ENCODE measurements at places on chromosomes 3 and 15.

- DNase-seq = no peak
Measured at GRCh38 chr3:51830836-51831385, 30.5 kb upstream of the IQCF2 start.

DNA sequence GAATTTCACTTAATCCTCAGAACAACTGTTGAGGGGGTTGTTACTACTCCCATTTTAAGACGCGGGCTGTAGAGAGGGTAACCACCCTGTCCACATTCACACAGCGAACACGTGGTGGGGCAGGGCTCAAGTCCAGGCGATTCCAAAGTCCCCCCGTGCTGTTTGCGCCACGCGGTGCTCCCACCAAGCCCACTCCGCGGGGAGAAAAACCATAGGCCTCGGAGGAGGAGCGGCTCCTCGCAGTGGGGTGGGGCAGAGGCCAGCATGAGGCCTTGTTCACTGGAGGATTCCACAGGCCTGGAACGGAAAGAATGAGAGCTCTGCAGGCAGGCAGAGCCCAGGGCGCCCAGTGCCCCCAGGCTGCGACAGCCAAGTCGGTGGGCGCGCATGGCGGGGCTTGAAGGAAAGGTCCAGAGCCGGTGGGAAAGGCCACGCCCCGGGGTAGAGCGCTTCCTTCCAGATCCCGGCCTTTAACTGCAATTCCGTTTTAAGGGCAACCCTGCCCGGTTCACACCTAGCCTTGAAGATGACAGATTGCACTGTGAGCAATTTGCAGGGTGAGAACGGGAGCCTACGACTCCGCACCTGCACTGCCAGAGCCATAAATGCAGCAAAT, 161.8 kb upstream of the TBL1XR1 start:
- DNase-seq = no peak

- no peak for DNase-seq
Measured at GRCh38 chr3:109973733-109974132, 636.4 kb upstream of the DPPA4 start.

DNA sequence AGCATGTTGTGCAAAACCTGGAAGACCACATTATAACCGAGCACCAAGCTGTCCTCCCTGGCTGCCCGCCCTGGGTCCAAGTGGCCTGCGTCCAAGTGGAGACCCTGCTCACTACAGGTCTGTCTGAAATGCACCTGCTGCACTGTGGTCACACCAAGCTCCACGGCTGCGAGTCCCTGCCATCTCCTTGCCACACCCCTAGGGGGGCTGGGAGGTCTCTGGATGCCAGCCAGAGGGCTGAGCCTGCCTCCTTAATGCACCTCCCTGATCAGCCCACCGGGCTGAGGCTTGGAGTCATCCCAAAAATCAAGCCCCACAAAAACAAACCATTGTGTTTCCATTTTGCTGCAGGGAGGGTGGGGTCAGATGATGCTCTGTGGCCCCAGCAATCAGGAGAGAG, 187.1 kb downstream of the MEGF11 start:
- no peak for DNase-seq

GRCh38 chr3:32814361-32814760, 3.4 kb upstream of the TRIM71 start:
- DNase-seq = no peak

DNA sequence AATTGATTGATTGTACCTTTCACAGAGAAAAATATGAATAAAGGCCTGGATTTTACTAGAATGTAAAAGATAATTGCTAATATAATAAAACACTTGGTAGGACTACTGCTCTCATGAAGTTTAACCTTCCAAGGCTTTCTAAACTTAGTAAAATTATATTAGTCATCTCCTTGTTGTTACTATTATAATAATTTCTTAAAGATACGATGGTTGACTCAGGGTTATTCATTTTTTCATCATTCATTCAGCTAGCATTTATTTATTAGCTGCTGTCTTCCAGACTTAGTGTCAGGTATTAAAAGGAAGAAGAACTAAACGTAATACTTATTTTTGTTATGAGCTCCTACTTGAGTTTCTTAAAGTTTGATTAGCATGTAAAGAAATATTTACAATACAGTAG, 771.6 kb upstream of the NR2F2 start:
- DNase-seq = no peak

DNA sequence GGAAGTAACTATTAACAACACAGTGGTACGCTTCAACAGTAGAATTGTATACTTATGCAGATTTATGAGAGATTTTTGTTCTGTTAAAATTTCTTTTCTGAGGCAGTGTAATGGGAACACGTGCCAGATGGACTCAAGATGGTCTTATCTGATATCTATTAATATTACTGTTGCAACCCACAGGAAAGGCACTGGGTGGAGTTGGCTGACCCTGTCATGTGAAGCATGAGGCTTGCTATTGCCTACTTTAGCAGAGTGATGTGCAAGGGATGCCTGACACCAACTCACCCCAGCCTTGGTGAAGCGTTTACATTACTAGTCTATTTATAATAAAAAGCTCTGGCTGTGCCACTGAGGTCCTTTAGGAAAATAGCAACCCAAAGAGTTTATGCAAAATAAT, 19.8 kb upstream of the ARNT2 start:
- DNase-seq = no peak

DNA sequence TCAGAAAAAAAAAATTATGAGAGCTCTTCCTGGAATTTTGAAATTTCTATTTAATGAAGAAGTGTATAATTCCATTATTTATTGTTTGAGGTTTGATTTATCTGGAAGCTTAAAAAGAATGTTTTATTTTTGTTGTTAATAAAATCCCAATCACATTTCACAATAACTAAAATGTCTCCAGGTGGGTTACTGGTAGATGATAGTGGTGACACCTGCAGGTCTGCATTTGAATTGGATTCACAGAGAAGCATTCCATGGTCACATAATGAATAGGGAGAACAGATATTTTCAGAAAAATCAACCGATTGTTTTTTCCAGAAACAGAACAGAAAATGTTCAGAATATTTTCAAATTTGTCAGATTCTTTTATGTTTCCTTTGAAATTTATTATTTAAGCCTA, 48.3 kb downstream of the ASB7 start:
- no peak for DNase-seq

- DNase-seq = no peak
Measured at GRCh38 chr3:33100229-33100628, 3.3 kb upstream of the GLB1 start.

DNA sequence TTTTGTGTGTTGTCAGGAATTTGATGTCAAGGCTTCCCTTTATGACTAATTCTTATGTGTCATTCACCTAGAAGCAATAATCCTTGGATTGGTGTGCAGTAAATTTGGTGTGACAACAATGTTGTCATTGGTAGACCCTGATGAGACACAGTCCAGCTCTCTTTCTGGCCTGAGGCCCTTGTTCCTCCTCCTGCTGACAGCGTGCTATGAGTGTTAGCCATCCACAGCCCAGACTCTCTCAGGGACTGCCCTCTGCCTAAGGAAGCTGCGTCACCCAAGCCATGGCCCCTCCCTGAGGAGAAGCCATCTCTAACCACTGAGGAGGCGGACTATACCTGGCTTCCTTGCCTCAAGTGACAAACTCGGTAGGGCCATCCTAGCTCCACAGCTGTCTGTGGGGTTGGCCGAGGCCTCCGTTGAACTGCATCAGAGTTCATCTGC, 13.3 kb upstream of the TM4SF1 start:
- no peak for DNase-seq

DNA sequence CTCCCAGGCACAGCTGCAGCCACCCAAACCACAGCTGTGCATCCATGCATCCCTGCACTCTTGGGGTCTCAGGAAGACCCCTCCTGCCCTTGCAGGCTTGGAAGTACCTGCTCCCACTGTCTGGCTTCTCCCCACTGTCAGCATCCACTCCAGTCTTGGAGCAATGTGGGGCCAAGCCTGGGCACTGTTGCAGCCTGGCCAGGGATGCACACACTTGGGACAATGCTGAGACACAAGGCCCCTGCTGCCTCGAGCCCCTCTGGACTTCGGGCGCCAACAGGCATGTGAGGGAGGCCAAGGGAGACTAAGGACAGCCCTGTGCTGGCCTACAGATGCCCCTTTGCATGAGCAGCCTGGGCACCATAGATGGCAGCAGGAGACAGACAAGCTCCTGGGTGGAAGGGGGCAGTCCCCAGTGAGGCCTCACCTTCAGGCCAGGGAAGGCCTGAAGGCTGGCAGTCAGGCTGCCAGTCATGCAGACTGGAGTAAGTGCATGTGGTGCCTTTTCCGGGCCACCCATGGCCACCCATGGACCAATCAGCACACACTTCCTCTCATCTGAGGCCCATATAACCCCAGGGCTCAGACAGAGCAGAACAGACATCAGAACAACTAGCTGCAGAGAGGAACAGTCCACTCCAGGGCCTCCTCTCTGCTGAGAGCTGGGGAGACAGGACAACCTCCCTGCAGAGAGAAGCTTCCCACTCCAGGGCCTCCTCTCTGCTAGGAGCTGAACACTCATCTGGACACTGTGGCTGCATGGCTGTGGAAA, 219.0 kb downstream of the VGLL3 start:
- DNase-seq = no peak

GRCh38 chr3:88918841-88919240, 188.6 kb upstream of the EPHA3 start:
- DNase-seq = no peak

DNA sequence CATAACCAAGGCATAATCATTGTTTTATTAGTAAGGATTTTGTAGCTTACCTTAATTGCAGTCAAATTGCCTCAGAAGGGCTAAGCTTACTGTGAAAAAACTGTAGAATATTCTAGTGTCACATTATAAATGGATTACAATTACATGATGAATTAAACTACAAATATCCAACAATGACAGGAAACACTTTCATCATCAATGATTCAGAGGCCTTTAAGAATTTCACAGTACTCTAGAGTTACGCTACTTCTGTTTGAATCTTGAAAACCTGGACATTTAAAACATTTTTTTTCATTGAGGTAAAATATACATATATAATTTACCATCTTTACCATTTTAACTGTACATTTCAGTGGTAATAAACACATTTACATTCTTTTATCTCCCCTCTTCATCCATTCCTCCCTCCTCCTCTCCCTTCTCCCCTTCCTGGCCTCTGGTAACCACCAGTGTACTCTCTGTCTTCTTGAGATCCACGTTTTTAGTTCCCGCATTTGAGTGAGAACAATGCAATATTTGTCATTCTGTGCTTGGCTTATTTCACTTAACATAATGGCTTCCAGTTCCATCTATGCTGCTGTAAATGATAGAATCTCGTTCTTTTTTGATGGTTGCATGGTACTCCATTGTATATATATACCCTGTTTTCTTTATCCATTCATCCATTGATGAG, 54.7 kb downstream of the GJD2 start:
- DNase-seq = no peak

DNA sequence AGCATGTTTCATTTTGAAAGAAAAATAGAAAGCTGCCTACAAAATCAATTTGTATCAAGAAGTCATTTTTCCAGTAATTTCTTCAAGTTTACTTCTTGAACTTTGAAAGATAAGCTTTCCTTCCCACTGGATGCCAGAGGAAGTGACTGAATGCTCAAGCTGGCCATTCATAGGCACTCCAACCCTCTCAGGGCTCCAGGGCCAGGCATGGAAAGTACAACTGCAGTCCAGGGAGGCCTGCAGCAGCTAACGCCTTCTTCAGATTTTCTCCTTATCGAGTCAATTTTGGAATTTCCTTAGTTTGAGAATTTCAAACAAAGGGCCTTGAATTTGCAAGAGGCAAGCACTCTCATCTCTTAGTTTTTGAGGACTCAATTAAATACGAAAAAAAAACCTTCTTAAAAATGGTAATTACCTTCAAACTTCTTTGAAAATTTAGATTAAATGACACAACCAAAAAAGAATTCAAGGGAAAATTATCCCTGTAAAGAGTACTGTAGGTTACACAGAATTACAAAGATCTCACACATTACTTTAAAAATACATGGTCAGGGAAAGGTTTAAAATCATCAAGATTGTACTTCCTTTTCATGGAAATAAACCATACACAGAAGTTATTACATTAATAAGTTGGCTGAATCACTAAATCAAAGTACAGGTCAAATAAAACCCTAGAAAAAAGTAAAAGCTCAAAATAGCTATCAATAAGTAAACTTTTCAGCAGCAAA, 2.5 kb downstream of the UBP1 start:
- no peak for DNase-seq

DNA sequence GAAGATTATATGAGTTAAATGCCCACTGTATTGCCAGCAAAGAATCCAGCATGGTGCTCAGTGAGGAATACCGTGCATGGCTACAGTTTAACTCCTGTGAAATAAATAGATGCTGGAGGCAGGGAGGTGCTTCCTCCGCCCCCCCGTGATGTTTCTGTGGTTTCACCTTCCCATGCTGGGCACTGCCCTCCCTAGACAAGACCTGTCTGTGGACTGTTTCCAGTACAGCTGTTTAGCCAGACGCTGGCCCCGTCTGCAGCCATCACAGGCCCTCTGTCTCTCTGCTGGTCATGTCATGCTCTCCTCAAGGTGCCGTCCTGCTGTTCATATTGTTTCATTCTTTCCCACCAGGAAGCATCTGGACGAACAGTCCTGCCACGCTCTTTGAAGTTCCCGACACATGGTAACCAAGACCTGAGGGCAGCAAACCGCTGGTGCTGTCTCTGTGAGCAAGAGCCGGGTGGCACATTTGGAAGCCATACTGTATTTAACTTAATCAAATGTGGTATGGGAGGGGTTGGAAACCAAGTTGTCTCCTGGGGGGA, 31.4 kb downstream of the GOLGA8S start:
- DNase-seq = no peak

GRCh38 chr3:191809326-191809949, 348.5 kb downstream of the PYDC2 start:
- no peak for DNase-seq

- DNase-seq = no peak
Measured at GRCh38 chr3:108136561-108137459, 46.0 kb upstream of the CD47 start.

GRCh38 chr3:60260546-60260945, 990.7 kb downstream of the FHIT start:
- DNase-seq = no peak

DNA sequence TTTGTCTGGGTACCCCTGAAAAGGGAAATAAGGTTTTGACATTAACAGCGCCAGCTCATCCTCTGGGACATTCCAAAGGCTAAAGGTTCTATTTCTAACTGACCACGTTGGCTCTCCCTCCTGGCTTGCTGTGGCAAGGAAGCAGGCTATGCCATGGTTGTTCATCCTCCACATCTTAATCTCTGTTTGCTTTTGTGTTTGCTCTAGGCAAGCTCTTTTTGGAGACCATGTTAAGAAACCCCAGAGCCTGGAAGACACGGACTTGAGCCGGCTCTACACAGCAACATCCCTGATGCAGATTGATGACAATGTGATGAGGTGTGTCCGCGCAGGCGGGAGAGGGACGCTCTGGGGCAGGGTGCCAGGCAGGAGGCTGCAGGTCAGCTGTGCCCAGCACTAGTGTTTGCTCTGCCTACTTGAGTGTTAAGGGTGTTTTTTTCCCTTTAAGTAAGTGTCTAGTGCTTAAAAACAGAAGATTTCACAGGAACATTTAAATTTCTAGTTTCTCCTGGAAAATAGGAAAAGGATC, 33.3 kb downstream of the RLBP1 start:
- DNase-seq = no peak

- no peak for DNase-seq
Measured at GRCh38 chr3:32759342-32759741, 58.5 kb upstream of the TRIM71 start.

GRCh38 chr15:47991357-47991756, 129.4 kb upstream of the SLC24A5 start:
- DNase-seq = no peak

All from GM12892 (cell line).